ENCODE measurements at places on chromosomes 2 and 18.

DNA sequence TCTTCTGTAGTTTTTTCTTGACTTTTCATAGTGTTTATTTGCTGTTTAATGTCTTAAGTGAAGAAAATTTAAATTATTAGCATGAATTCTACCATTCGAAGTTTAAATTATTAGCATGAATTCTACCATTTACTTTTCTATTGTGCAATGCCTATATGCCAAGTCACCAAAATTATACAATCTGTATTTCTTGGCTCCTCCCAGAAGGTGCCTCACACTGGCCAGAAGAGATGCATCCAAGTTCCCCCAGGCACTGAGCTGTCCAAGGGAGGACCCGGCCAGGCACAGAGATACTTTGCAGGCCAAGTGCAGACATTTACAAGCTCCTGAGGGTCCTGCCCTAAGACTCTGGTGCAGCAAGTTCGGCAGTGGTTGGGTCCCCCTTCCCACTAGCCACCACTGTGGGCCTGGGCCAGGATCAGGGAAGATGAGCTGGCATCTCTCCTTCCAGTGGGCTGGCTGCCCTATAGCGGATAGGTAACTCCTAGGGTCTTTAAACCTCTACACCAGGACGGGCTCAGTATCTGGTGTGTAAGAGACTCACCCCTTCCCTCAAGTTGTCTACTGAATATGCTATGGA is 31.3 kb downstream of the TMEM247 start:
- DNase-seq, result no peak

DNA sequence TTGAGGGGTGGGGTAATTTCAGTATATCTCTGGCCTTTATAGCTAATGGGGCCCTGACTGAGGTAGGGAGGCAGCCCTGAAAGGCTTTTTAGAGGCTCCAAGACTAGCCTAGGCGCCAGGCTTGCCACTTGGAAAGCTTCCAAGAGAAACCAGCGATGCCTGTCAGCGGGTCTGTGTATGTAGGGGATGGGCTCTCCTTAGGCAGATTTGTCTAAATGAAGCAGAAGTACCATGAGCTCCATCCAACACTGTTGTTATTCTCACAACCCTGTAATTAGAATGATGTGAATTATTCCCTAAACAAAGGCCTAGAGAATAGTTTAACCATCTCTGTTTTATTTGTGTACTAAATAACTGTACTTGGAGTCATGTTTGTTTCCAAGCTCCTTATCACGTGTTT is 138.1 kb downstream of the B3GNT2 start:
- no peak for DNase-seq

- peak; percentile 17 for DNase-seq
Observed at GRCh38 chr2:230925879-230926765, 1.1 kb upstream of the GPR55 start.

DNA sequence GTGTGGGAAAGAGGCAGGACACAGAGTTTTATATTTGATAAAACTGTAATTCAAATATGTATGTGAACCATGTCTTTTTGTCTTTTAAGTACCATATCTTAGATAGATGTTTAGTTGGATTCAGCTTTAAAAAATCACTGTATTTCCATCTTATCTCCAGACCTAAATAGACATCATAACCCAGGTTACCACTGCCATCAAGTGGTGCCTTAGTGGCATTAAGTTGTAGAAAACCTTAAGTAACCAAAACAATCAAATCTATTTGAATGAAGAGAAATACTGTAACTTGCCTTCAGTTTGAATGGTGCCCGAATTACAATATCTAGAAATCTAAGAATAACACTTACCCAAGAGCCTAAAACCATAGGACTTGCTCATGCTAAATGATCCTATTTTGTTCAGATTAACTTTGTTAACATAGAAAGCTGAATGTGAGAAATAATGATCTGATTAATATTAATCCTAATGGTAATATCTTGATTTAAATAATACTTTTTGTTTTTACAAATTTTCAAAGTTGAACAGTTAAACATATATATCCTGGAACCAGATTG is 92.5 kb upstream of the MAP2 start:
- no peak for DNase-seq

DNA sequence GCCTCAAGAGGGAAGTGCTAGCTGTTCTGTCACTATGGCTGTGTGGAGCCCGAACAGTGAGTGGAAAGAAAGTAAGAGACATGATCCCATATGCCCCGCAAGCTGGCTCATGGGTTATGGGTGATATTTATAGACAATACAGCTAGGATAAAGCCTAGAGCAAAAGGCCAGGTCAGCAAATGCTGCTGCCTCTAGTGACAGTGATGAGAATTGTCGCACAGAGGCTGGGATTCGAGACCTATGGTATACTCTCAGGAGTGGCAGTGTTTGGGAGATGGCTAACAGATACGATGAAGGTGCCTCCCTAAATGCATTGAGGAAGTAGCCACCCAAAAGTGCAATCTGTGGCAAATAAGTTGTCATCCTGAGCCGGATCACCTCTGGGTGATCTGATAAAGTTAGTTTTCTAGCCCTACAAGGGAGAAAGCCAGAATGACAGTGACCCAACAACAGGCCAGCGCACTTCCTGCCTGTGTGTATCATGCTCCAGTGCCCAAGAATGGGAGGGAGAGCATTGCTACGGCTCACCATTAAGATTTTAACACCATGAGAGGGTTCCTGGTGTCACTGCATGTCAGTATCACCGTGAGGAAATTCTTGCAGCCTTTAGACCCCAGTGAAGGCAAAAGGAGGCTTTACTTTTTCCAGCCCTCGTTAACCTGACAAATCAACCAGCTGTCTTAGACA is 92.2 kb upstream of the TGFA start:
- DNase-seq, result no peak

DNA sequence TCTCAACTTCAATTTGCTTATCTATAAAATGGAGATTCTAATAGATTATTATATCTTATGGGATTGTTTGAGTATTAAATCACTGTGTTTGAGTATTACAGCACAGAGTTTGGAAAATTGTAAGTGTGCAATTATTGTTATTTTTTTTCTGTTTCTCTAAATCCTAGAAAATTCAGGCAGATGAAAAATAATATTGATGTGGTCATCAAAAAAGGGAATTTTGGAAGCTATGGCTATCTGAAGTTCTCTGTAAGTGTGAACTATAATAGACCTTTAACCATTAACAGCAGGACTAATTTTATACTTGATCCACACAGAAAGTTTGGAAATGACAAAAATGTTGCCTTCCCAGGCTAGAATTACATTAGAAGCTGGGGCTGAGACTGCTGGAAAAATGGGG is 393.2 kb downstream of the SUCLG1 start:
- no peak for DNase-seq

DNA sequence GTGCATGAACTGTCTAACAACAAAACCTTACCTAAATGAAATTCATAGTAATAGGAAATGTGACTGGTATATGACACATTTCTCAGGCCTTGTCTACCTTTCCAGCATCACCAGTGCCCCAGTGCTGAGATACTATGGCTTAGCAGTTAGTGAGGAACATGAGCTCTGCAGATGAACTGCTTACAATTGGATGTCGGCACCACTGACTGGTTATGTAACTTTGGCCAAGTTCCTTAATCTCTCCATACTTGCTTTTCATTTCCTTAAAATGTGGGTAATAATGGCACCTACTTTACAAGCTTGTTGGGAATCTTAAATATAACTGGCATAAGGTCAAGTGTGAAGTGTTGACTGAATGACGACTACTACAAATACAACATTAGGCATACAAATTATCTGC is 136.3 kb downstream of the OLA1 start:
- DNase-seq, result no peak

DNA sequence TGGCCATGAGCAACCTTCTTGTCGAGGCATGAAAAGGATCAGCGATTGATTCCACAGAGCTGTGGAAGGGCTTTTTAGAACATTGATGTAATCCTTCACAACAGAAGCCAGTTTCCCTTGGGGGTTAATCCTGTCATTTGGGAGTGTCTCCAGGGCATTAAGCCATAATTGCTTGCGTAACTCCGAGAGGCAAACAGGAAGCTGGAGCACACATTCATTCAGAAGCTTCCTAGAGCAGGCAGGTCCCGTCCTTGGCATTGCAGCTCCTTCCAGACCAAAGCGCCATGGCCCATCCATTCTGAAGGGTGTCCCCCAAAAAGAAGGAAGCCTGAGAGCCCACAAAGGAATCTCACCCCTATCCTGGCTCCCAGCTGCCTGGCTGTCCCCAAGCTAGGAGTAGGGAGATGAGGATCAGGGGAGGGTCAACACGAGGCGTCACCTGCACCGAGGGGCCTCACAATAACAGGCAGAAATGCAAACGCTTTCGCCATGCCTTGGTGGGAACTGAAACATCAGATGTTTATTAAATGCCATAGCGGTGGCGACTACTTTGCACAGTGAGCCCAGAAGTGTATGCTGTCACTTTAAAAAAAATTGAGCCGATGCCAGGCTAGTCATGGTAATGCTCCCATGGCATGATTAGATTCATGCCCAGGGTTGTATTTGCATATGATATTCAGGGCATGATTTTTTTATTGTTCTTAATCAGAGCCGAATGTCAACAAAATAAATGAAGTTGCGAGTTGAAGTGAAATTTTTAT is 339.4 kb downstream of the BCL11A start:
- DNase-seq, result no peak

- no peak for DNase-seq
Observed at GRCh38 chr2:182822733-182823132, 43.7 kb downstream of the FRZB start.

- DNase-seq, result no peak
Observed at GRCh38 chr2:215881582-215881981, 131.8 kb downstream of the MREG start.

- DNase-seq, result no peak
Observed at GRCh38 chr2:168300460-168300859, 53.1 kb upstream of the STK39 start.

DNA sequence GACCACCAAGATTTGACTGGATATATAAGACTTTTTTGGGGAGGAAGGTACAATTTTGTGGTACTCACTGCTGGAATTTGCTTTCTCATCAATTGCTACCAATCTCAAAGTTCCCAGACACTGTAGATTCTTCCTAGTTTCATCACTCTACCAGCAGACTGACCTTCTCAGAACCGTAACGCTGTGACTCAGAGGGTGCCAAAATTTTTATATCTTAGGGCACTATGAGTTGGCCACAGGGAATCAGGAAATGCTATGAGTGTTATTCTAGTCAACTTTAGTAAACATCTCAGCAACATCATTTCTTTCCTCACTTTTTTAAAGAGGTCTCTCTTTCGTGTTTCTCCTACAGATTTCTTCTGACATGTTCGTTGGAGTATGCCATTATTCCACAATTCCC is 499.0 kb downstream of the TMX3 start:
- DNase-seq, result no peak

GRCh38 chr2:65027616-65028244 is 28.5 kb upstream of the CEP68 start:
- DNase-seq, result no peak

- DNase-seq, result no peak
Observed at GRCh38 chr2:167181688-167182087, 293.4 kb downstream of the XIRP2 start.

DNA sequence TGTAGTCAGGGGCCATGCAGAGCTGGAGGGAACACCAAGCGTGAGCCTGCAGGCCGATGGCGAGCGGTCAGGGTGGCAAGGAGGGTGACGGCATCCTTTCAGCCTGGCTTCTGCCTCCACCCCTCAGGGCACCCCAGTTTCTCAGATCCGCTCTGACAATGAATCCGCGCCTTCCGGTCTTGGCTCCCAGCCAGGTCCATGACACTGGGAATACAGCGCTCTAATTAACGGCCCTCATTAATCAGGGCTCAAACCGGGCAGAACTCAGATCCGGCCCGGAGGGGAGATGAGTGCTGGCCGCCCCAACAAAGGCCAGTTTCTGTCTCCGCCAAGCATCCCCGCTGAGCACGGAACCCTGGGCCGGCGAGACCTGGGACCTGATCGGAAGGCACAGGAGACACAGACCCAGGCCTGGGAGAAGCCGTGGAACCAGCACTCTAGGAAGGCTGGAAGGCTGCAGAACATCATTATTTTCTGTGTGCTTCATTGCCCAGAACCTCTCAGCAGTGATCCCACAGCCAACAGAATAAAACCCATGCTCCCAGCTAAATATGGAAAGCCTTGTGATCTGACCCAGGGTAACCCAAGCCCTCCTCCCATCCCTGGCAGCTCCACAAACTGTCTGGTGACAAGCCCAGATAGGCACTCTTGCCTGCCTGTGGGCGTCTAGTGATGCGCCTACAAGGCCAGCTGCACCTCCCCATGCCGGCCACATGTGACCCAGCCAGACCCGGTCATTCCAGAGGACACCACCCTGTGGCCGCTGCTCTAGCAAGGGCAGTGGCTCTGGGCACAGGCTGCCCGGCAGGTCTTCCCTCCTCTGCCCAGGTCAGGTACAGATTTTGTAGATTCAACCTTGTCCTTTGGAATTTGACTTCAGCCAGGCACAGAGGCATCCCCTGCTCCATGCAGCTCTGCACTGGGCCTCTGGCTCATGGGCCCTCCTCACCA is 438.7 kb upstream of the MYT1L start:
- no peak for DNase-seq

GRCh38 chr18:805008-805754 is 6.9 kb downstream of the YES1 start:
- DNase-seq, result no peak

DNA sequence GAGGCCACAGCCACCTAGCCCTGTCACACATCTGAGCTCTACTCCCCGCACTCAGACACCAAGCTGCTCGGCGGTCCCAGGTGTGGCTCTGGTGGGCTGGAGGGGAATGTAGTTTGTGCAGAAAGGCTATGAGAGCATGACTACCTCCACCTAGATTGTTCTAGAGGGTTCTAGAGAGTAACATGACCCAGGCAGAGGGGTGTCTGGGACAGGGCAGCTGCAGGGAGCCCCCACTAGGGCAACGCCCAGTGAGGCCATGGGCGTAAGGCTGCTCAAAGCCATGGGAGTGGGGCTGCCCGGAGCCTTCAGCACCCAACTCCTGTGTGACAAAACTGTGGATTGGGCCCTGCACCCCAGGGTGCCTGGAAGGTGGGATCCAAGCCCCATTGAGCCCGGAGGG is 511.4 kb upstream of the MYT1L start:
- no peak for DNase-seq

DNA sequence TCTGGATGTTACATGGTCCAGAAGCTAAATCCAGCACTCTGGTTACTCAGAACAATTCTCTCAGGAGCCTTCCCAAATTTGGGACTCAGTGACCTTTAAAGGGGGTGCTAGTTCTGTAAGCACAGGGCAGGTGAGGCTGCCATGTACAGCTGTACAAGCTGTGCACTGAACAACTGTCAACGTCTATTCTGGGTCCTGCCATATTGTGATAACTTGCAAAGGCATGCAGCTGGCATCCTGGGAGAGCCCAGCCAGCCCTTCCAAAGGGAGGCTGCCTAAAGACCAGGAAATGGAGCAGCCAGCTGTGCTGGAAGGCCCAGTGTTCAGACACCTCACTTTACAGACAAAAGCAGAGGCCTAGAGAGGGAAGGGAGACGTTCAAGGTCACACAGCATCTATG is 204.8 kb downstream of the KLHL29 start:
- no peak for DNase-seq
